Breast epithelium (tissue), 4 donors: ENCODE measurements at places on chromosomes 4 and X. TPM values are rescaled to one million over a fixed set of nuclear protein-coding genes. Genes with fewer than 3 reads are reported as not detected.

DNA sequence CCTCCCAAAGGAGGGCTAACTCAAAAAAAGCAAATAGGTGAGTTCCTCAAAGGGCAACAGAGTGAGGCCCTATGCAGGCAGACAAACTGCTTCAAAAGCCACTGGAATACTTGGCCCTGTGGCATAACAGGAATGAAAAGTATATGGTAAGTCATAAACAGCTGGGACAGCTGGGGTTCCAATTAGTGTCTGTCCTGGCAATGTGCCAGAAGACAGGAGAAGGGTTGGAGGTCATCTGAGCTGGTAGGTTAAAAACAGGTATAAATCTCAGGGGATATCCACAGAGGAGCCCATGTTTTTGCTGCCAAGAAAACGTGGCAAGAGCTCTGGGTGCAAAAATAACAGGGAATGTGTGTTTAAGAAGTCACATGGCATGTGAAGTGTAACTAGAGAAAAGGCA lies 111.6 kb downstream of the APOOL start:
- no peak for DNase-seq

DNA sequence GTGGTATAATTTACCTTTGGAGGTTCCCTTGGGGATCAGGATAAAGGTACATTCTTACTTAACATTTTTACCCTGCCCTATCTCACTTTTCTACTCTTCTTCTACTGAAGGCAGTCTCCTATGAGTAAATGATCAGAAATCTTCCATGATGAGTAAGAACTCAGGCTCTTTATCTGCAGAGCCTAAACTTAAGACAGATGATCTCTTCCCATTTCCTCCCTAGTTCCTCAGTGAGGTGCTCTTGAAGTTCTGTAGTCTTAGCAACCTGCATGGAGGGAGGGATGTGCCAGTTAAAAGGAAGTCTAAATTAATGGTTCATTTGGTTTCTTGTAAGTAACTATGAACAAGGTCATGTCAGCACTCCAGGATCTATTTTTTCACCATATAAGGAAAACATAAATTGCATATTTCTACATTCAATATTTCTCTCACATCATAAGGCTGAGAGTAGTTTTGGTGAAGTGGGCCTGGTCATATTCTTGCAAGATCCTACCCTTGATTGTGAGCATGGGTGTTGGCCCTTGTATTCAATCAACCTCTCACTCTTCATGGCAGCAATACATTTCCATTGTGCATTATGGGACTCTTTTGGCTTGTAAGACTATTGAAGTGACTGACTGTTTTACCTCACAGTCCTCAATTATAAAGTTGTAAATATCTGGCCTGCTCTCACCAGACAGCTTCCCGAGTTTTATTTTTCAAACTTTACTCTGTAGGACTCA lies 295.5 kb downstream of the SLC7A11 start:
- DNase-seq: no peak

- DNase-seq: no peak
Measured at GRCh38 chr4:25795091-25795490, 67.7 kb downstream of the SEL1L3 start.

GRCh38 chrX:85977218-85977617 lies 70.1 kb downstream of the CHM start:
- DNase-seq: no peak

- no peak for DNase-seq
Measured at GRCh38 chr4:94412658-94413038, 39.1 kb upstream of the PDLIM5 start.

GRCh38 chr4:20840648-20841190 lies 140.5 kb downstream of the PACRGL start:
- DNase-seq: no peak

DNA sequence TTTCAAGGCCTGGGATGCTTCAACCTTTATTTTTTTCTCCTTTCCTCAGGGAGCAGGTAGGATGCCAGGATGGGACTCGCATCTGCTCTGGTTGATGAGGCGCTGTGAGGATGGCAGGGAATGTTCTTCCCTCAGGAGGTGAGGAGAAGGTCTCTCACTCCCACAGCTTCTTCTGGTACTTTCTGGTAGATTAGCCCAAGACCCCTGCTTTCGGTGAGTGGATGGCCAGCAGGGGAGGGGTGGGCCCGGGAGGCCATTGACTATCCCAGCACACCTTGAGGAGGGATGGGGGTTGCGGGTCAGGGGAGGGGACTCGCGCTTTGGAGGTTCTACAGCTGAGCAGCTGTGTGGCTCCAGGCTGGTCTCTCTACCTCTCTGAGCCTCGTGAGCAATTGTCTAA lies 14.8 kb downstream of the CYTL1 start:
- DNase-seq: no peak

- no peak for DNase-seq
Measured at GRCh38 chr4:138644322-138644721, 371.3 kb upstream of the NOCT start.

DNA sequence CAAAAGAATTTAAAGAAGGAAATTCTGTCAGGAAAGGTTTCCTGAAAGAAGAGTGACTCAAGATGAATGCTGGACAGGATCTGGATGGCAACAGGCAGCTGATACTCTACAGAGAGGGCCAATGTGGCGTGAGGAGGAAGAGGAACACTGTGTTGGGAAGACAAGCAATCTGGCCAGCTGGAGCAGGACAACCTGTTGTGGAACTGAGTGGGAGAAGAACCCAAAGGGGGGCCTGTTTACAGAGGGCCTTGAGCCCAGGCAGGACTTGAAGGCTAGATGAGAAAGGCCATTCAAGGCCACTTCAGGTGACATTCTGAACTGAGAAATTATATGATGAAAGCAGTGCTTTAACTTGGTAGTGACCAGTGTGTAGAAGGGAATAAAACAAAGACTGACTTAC lies 8.5 kb downstream of the OTUD4 start:
- no peak for DNase-seq

DNA sequence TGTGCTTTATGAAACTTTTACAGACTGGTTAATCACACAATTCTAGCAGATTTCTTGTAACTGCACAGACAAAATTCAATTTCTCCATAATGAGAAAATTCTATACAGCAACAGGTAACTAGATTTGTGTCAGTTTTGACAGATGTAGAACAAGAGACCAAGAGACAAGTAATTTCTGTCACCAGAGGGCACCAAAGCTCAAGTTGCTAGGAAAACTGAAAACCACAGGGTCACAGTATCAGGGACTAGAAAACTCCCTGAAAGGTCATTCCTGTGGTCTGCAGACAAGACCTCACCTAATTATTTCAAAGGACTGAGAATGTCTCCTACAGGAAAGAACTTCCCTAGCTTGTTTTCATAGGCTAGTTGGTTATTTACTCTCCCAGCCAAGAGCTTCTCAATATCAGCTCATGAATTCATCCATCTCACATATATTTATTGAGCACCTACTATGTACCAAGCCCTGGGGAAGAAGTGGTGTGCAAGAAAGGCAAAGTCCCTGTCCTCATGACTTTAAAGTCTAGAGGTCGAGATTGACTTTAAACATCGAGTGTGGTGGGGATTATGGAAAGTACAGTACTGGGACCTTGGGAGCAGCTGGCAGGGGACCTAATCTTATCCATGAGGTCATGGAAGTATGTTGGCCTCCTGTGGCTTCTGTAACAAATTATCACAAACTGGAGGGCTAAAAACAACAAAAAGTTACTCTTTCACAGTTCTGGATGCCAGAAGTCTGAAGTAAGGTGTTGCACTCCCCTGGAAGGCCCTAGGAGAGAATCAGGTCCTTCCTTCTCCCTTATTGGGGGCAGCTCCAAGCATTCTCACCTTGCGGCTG lies 47.8 kb upstream of the SETD7 start:
- no peak for DNase-seq

DNA sequence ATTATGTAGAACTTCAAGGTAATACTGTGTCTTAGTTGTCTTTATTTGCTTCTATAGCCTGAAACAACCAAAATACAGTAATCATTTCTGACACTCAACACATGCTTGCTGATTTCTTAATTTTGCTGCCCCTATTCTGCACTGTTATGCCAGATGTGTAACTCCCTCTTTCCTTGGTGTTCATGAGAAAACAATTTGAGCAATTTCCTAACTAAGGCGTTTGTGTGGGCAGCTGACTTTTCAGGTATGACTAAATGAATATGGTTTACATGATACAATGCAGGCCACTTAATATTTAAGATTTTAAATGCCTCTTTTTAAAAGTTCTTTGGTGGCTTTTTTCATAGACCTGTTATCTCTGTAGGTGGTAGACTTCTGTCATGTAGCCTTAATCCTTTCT lies 46.1 kb upstream of the CENPE start:
- DNase-seq: no peak

- no peak for DNase-seq
Measured at GRCh38 chr4:100929135-100929534, 411.3 kb upstream of the EMCN start.

DNA sequence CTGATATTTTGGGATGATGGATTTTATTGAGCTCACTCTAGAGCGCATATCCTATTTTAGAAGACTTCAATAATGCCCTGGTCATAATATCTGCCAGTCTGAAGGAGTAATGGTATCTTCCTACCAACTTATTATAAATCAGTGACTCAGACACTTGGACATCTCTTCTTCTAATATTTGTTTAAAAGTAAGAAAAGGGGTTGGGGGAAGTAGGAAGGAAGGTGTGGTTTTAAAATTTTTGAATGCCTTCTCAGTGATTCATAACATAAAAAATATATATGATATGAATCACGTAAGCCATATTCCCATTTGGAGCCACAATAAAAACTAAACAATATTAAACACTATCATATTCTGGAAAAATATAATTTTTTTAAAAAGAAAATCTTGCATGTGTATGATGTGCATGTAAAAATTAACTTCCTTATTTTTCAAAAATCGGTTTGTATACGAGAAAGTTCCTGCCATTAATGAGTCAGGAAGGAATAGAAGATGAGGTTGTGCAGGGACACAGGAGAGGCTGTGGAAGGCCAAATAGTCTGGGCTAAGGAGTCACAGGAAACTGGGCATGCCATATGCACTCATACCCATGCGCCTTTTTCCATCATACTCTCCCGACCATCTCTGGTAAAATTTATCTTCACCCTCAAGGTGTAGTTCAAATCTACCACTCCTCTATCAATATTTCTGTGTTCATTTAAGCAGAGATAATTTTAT lies 286.5 kb downstream of the EPHA5 start:
- no peak for DNase-seq

- DNase-seq: no peak
Measured at GRCh38 chr4:185479507-185479971, 8.0 kb upstream of the CCDC110 start.

DNA sequence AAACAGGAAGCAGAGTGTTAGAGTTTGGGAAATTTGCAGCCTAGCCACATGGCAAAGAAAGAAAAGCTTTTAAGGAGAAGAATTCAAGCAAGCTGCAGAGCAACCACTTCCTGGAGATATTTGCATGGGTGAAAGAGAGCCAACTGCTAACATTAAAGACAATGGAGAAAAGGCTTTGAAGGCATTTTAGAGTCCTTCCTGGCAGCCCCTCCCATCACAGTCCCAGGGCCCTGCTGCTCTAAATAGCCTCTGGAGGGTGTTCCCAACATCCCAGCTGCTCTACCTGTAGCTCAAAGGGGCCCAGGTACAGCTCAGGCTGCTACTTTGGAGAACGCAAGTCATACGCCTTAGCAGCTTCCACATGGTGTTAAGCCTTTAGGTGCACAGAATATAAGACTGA lies 235.9 kb upstream of the FMR1 start:
- no peak for DNase-seq

GRCh38 chr4:177117256-177117655 lies 192.4 kb upstream of the NEIL3 start:
- no peak for DNase-seq

- no peak for DNase-seq
Measured at GRCh38 chr4:1183985-1184773, 11.8 kb upstream of the SPON2 start.

- DNase-seq: no peak
Measured at GRCh38 chr4:84957514-84958420, 8.7 kb downstream of the WDFY3 start.

GRCh38 chrX:153989973-153990655 lies 17.6 kb downstream of the TMEM187 start:
- no peak for DNase-seq

GRCh38 chr4:2843263-2843940 lies at the start of gene ADD1:
ADD1 (plus strand) TSS chr4:2843844; CDS start chr4:2875916, 32,072 bp downstream.
- peak; percentile 90 for DNase-seq

GRCh38 chr4:32855622-32856021 lies 2135.5 kb downstream of the PCDH7 start:
- DNase-seq: no peak

DNA sequence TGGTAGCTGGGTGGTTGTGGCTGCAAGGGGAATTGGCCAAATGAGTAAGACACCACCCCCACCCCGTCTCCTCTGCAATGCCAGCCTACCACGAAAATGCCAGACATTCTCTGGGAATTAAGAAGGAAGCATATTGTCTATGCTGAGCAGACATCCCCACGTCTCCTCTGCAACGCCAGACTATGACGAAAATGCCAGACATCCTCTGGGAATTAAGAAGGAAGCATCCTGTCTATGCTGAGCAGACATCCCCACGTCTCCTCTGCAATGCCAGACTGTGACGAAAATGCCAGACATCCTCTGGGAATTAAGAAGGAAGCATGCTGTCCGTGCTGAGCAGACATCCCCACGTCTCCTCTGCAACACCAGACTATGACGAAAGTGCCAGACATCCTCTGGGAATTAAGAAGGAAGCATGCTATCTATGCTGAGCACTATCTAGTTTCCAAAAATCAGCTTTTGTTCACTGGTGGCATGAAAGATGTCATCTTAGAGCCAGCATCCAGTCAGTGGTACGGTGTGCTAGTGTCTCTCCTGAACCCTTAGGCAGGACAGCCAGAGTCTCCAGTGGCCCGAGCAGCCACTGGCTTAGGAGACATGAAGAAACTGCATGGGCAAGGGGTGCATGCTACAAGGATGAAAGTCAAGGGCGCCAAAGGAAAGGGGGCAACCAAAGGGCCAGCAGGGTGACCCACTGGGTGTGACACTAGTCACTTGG lies 339.8 kb upstream of the FRG1 start:
- DNase-seq: no peak

- peak; percentile 52 for DNase-seq
Measured at GRCh38 chrX:48958635-48959094, 1.3 kb upstream of the OTUD5 start.

DNA sequence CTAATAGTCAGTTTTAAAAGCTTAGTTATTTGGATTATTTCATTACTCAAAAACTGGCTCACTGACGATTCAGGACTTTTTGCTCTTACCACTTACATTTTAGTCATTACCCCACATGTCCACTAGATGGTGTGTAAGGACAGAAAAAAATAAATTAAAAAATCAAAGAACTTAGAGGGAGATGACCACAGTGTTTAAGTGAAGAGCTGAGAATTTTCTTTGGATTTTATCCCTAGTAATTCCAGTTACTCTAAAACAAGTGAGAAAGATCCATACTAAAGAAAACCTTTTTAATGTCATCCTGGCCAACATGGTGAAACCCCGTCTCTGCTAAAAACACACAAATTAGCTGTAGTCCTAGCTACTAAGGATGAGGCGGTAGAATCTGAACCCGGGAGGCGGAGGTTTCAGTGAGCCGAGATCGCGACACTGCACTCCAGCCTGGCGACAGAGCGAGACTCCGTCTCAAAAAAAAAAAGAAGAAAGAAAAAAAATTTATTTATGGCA lies 26.4 kb upstream of the TMPRSS11B start:
- DNase-seq: no peak

Gene MAGEA2B
- total RNA-seq: not detected

Gene SPATA18
- 11.0 TPM for total RNA-seq

Gene TCEAL7
- total RNA-seq: 11.1 TPM

Gene ADH5
- 136 TPM for total RNA-seq

Gene UCP1
- not detected for total RNA-seq

Gene NEUROG2
- total RNA-seq: 0.33 TPM

Gene TLR1
- total RNA-seq: 18.7 TPM

Gene UNC5C
- total RNA-seq: 6.2 TPM

Gene FGB
- total RNA-seq: not detected

Gene REELD1
- 0.73 TPM for total RNA-seq

Gene KLHL34
- total RNA-seq: not detected

Gene DCHS2
- total RNA-seq: not detected

Gene TSPAN6
- 49.5 TPM for total RNA-seq
